ENCODE measurements at places on chromosomes 1 and 21. TPM values are rescaled to one million over a fixed set of nuclear protein-coding genes. Genes with fewer than 3 reads are reported as not detected.

The EXOSC10 gene
- 39.2 TPM for total RNA-seq

The CNN3 gene
- total RNA-seq = 210 TPM

The DAB1 gene
- total RNA-seq = under 0.01 TPM

The TFF2 gene
- total RNA-seq = not detected

The PERM1 gene
- not detected for total RNA-seq

The C1orf87 gene
- total RNA-seq = under 0.01 TPM

The IRF6 gene
- 3.1 TPM for total RNA-seq

The EFNA1 gene
- total RNA-seq = 10.6 TPM

The RAP1GAP gene
- 36.0 TPM for total RNA-seq

The LTN1 gene
- total RNA-seq = 10.4 TPM

The PRDM15 gene
- total RNA-seq = 5.1 TPM

The HEYL gene
- 0.38 TPM for total RNA-seq

The EVA1B gene
- total RNA-seq = 234 TPM

The RHOU gene
- 3.5 TPM for total RNA-seq

The SLFNL1 gene
- 0.13 TPM for total RNA-seq

The RIT1 gene
- 22.4 TPM for total RNA-seq

The KANK4 gene
- 0.16 TPM for total RNA-seq

The OR2T29 gene
- total RNA-seq = not detected

The OR2M5 gene
- total RNA-seq = not detected

The KIF26B gene
- total RNA-seq = 2.6 TPM

The SPRR5 gene
- total RNA-seq = not detected

The HPDL gene
- total RNA-seq = 8.3 TPM

The MYBPHL gene
- total RNA-seq = not detected

The C1orf141 gene
- total RNA-seq = not detected

The SHISAL2A gene
- not detected for total RNA-seq

The PRRX1 gene
- 7.0 TPM for total RNA-seq

The CR1 gene
- not detected for total RNA-seq

The WDR64 gene
- total RNA-seq = not detected

The STUM gene
- total RNA-seq = not detected

The KRTAP7-1 gene
- total RNA-seq = not detected

The UBQLN4 gene
- 27.9 TPM for total RNA-seq

The PPCS gene
- 80.3 TPM for total RNA-seq

The MPZ gene
- total RNA-seq = 0.38 TPM

The FGR gene
- not detected for total RNA-seq

The CD52 gene
- not detected for total RNA-seq

The EPHA8 gene
- total RNA-seq = not detected

All from mesangial cell (primary cell).